ENCODE measurements at places on chromosomes 6 and 20.

DNA sequence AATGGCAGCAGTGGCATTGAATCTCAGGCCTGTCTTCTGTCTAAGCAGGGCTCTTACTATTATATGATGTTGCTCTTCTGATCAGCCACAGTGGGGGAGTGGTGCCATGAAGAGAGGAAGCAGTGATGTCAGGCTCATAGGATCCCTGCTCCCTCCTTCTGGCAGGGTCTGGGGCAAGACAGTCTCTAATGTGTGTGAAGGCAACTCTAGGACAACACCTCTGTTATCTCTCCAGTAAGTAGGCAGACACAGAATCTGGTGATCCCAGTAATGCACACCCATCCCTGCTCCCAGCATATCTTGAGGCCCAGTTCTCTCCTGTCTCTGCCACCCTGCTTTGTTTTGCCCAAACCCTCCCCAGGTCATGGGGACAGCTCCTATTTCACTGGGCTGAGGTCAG lies 8.8 kb downstream of the C20orf202 start:
- no peak for DNase-seq

DNA sequence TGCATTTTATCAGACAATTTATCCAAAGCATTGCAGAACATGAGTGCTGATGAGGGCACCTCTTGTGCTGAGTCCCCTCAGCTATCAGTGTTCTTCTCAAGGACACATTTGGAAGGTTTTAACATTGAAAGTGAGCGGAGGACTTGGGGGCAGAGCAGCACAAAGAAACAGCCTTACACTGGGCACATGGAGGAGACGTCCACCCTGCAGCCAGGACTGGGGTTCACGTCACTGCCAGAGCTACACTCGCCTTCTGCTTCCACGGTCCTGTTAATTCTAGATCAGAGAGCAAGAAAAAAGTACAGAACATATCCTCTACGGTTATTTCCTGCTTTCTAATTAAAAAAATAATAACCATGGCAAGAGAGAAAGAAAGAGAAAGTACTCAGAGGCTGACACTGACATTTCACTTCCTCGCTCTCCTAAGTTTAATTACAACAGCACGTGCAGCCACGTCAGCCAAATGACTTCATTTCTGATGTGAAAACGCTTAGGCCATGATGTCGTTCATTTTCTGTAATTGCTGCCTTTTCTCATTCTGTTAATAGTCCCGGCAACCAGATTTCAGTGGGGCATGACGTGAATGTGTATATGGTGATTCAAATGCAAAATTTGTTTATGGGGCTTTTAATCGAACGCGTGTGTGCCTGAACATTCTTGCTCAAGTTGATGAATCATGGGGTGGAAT lies 5.1 kb downstream of the PRND start:
- no peak for DNase-seq

DNA sequence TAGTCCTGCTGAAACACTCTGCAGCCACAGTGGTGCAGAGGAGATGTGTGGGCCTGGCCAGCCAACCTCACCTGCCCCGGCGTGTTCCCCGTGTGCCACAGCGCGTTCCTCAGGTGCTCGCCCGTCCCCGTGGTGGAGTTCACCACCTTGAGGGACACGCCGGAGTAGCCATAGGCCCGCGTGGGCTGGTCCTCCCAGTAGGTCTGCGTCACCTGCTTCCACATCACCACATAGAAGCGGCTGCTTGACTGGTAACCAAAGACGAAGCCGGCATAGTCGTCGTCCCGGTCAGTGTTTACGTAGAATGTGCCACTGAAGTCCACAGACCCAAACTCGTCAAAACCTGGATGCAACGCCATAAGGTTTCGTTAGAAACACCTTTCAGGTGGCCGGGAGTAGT lies 31.5 kb downstream of the THBS2 start:
- DNase-seq, result no peak

- DNase-seq, result no peak
These were observed 46.4 kb upstream of the POU3F2 start for GRCh38 chr6:98787961-98788360.

DNA sequence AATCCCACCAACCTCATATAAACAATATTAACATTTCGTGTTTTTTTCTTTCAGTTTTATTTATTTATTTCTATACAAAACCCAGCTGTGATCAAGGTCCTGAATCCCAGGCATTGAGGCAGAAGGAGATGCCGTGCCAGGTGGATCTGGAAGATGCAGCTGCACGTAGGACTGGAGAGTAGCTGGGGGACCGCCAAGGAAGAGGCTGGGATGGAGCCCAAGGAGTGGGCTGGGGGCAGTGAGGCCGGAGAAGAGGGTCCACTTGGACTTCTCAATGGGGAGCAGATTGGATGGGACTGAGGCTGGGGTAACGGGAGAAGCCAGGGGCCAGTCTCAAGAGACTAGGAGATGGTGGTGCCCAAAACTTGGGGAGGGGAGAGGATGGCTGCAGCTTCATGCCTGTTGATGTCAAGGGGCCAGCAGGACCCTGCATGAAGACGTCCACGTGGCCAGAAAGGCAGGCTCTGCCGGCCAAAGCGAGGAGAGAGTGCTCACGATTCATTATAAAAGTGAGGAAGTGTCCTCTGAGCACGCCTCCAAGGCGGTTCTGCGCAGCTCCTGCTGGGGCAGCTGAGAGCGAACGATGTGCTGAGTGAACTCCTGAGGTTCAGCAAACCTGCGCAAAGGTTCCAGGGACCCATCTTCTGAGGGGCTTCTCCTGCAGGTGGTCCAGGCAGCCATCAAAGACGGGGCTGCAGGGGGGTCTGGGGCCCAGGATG lies 110.3 kb downstream of the BMP7 start:
- DNase-seq, result no peak

DNA sequence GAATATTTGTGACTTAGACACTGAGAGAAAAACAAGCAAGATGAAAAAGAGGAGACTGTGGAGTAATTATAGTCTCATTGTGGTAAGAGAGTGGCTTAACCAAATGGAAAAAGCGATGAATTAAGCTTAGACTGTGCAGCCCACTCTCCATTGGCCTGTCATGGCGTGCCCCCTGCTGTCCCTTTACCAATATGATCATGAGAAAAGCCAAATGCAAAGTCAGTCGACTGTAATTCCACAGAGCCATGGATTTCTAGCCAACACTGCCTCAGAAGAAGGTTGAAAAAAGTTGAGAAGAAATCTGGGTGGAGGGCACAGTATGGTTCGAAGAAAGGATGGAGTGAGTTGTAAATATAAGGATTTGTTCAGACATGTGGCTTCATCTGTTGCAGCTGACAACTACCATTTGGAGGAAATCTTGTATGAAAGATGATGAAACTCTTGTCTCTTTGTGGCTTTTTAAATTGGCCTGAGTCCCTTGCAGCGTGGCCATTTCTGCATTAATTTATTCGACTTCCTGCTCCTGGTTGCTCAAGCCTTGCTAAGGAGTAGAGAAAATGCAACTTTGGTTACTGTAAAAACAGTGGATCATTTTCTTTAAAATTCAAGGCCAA lies 251.4 kb downstream of the DOK5 start:
- no peak for DNase-seq

- no peak for DNase-seq
These were observed 215.1 kb downstream of the DLL1 start for GRCh38 chr6:170075659-170076223.
